SK-N-MC (cell line): ENCODE measurements at places on chromosomes 1 and 21.

DNA sequence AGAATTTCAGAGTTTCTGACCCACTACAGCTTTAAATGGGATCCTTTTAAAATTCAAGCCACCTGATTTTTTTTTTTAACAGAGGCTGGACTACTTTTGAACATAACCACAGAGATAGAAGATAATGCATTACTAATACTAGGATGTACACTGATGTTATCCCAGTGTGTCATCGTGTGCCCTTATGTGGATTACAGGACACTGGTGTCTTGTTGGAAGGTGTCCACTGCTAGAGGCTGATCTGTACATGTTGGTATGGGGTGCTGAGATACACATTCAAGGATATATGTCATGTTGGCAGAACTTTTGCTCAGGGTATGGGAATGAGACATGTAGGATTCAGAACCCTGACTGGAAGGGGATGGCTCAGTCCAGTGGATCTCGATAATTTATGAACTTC lies 56.3 kb downstream of the INAVA start:
- DNase-seq, result no peak

DNA sequence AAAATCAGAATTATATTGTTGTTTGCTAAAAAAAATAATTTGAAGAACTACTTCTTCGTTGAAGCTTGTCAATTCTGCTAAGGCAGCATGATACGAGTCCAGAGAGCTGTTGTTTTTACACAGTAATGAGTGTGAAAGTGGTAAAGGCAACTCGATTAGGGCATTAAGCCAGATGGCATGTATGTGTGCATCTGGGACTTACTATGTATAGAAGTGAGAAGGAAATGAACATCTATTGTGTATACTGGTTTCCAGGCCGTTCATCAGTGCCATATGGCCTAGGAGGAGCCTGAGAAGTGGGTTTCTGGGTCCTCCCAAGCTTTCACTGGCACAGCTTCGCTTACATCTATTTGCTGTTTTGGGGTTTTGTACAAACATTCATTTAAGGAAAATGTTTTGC lies 5.7 kb downstream of the CTPS1 start:
- DNase-seq, result no peak

GRCh38 chr1:25737130-25737529 lies 62.9 kb upstream of the SELENON start:
- DNase-seq, result no peak

- no peak for DNase-seq
Observed at GRCh38 chr1:94998748-94999147, 71.8 kb upstream of the CNN3 start.

- DNase-seq, result no peak
Observed at GRCh38 chr1:36297062-36297461, 9.1 kb upstream of the SH3D21 start.

DNA sequence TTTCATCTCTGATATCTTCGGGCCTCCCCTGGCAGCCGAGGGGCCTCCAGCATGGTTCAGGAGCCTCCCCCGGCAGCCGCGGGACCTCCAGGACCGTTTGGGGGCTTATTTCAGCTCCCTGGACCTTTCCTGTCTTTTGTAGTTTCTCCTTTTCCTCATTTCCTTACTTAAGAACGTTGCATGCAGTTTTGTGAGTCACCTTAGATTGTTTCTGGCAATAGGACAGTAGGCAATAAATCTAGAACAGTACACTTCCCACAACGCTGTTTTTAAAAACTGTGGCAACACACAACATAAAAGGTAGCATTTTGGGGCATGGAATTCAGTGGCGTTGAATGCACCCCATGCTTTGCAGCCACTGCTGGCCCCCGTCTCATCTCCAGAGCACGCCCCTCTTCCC lies 24.4 kb downstream of the FAAP20 start:
- DNase-seq, result no peak

- no peak for DNase-seq
Observed at GRCh38 chr1:62589321-62589720, 8.0 kb upstream of the ANGPTL3 start.

DNA sequence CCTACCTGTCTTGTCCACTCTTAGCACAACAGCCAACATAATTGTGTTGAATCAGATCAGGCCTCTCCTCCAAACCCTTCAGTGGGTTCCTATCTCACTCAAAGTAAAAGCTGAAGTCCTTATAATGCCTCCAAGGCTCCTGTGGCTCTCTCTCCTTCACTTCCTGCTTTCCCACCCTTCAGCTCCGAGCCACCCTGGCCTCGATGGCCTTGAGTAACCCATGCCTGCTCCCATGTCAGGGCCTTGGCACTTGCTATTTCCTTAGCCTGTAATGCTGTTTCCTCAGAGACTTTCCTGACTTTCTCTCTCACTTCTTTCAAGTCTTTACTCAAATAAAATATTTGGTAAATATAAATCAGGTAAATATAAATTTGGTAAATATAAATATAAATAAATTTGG lies 8.1 kb upstream of the PLEKHM2 start:
- DNase-seq, result no peak

GRCh38 chr1:67898033-67898726 lies 64.9 kb upstream of the GNG12 start:
- DNase-seq, result no peak

- no peak for DNase-seq
Observed at GRCh38 chr1:92886886-92887419, 55.1 kb downstream of the RPL5 start.

DNA sequence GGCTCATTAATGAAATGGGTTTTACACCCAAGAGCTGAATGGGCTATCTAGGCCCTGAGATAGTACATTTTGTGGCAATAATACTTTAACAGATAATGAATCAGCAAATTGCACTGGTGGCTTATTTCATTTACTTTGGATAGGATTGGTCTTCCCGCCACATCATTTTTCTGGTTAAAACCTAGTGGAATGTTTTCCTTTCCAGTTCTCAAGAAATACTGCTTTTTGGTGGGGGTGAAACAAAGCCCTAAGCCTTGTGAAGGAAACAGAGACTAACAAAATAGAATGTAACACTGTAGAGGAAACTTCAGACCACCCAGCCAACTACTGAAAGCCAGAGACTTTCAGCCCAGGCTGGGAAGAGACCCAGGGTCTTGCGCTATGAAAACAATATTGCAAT lies 172.2 kb downstream of the HHIPL2 start:
- no peak for DNase-seq

- DNase-seq, result no peak
Observed at GRCh38 chr1:84020151-84020550, 21.2 kb upstream of the TTLL7 start.

- no peak for DNase-seq
Observed at GRCh38 chr1:8925406-8925805, 20.3 kb upstream of the CA6 start.

- peak; percentile 26 for DNase-seq
Observed at GRCh38 chr1:26321315-26322041, 3.7 kb downstream of the CD52 start.

- no peak for DNase-seq
Observed at GRCh38 chr1:116147972-116148371, 36.8 kb downstream of the MAB21L3 start.
